ENCODE measurements at places on chromosomes 6 and 20.

DNA sequence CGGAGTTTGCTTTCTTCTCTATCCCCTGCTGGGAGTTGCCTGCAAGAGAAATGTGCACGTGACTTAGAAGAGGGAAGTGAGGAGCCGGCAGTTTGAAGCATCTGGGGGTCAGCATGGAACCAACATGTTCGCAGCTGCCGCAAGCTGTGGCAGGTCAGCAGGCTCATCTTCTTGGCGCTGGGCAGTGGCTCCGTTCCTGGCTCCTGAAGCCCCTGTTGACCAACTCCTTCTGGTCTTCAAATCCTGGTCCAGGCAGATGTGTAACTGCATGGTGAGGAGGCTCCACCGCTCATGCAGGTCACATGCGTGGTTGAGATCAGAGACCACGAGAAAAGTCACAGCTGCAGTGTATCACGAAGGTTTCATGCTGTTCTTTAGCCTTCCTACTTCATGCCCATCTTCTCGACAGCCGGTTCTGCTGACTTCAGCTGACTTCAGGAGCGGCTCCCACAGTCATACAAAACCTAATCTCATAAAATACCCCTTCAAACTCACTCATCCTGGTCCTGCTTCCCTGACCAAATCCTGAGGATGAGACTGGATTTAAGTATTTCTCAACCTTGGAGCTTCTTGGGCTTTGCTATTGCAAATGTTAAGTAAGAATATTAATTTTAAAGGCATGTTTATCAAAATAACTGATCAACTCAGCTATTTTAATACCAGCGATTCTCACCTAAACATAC is 44.9 kb upstream of the BCAS1 start:
- no peak for DNase-seq

GRCh38 chr20:20755231-20755630 is 42.8 kb upstream of the RALGAPA2 start:
- no peak for DNase-seq

- no peak for DNase-seq
Observed at GRCh38 chr20:57283860-57284259, 17.4 kb upstream of the BMP7 start.

- DNase-seq: no peak
Observed at GRCh38 chr6:42141603-42142117, 760 bp downstream of the C6orf132 start.

DNA sequence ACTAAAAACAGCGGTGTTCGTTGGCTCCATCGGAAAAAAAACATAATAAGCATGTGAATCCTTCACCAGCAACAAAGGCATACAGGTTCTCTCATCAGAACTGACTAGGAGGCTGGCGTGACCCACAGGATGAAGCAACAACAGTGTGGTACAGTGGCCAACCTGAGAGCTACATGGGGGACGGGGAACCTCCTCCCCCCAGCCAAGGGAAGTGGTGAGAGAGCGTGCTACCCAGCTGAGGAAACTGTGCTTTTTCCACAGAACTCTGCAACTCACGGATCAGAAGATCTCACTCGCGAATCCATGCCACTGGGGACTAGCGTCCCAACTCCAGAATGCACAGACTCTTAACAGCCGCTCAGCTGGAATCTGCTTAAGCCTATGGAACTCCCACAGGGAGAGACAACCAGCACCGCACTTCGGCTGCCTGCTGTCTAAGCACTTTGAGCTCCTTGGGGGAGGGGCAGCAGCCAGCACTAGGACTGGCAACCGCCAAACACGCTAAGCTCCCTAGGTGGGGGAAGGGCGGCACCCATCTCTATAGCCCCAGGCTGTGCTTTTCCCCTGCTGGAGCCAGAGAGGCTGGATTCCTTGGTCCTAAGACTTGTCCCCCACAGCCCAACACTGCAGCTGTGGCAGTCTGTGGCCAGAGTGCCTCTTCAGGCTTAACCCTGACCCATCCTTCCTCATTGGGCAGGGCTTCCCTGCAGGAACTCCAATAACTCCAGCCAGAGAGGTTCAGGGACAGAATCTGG is 538.3 kb upstream of the BTBD3 start:
- DNase-seq: no peak

- DNase-seq: no peak
Observed at GRCh38 chr6:1611322-1611571, 1.5 kb downstream of the FOXC1 start.

DNA sequence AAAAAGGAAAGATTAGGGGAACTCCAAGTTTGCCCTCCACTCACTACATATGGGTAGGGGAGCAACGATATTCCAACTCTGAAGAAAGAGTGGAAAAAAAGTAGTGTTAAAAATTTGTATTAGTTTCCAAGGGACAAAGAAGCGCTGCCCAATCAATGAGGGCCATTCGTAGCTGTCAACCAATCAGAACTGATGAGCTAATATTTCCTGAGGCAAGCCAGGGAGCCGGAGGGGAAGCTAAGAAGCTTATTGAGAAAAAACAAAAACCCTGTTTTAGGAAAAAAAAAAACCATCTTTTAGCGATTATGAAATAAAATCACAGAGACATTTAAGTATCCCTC is 59.5 kb downstream of the TRIM38 start:
- no peak for DNase-seq

DNA sequence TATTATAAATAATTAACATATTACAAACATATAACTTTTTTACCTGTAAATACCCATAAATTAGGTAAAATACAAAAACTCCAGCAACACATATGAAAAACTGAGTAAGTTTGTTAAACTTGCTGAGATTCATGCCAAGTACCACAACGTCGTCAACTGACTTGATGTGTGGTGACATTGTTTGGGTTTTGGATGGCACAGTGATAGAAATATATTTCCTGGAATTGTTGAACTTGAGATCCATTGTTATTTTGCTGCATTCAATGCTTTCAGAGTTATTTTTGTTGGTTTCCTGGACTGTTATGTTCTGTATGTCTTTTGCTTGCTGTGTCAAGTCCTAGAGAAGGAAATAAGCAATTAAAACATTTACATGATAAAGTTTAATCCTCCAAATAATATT is 5.5 kb downstream of the SLC35B3 start:
- DNase-seq: no peak

DNA sequence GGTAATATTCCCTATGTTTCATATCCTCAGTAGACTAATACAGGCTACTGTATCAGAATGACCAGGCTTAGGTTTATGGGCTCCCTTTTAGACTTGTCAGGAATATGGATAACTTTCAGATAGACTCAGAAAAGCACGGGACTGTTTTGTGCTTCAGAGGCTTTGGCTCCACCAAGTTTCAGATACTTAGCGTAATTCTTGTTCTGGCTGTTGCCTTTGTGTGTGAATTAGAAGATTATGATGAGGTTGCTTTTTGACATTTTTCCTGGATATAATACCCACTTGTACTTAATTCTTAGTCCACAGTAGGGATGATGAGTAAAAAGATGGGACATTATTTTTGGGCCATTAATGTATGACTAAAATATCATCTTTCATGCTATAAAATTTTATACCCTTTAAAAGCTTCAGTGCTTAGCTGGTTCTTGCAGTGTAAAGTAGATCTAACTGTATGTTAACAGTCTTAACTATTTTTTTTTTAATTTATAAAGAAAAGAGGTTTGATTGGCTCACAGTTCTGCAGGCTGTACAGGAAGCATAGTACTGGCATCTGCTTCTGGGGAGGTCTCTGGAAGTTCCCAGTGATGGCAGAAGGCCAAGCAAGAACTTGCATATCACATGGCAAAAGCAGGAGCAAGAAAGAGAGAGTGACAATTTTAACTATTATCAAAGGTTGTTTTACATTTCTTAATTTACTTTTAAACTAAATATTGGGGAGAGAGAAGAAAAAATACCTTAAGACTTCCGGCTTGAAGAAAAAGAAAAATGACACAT is 120.7 kb downstream of the ZFAND3 start:
- no peak for DNase-seq

GRCh38 chr20:60792941-60793340 is 459.1 kb upstream of the CDH4 start:
- DNase-seq: no peak

- no peak for DNase-seq
Observed at GRCh38 chr20:23446505-23446904, 6.2 kb downstream of the CST11 start.

GRCh38 chr6:89270951-89271721 is 44.0 kb downstream of the GABRR2 start:
- no peak for DNase-seq

GRCh38 chr6:49849213-49849907 is 17.0 kb downstream of the CRISP1 start:
- DNase-seq: no peak

DNA sequence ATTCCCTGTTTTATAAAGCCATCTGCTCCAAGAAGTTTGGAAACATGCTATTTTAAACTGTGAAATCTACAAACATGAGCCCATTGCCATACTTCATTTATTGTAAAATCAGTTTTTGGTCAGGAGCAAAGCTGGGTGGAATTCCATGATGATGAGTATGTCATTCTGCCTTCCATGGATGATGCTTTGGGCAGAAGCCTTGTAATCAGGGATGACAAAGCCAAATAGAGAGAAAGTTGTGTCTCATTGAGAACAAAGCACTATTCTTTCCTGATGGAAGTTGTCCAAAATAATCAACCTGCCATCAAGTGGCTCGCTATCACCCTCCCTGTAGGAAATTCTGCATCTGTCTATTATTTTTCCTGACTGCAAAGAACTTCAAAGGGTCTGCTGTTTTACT is 313.0 kb upstream of the DEFB112 start:
- DNase-seq: no peak

DNA sequence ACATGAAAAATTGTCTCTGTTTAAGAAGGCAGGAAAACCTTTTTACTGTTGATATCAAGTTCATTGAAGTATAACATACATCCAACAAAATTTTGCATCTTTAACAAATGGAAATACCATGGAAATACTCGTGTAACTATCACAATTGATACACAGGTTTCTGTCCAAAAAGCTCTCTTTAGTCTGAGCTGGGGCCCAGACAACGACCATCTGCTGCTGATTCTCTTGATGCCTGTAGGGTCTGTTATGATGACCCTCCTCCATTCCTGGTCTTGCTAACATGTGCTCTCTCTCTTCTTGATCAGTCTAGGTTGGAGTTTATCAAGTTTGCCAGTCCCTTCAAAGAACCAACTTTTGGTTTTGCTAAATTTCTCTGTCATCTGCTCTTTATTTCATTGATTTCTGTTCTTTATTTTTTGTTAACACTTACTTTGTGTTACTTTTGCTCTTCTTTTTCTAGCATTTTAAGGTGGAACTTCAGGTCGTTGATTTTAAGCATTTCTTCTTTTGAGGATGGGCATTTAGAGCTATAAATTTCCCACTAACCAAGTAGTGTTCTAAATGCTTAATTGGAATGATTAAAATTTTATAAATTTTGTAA is 116.8 kb downstream of the PSMB1 start:
- no peak for DNase-seq

GRCh38 chr20:18922898-18923297 is 109.3 kb downstream of the SCP2D1 start:
- DNase-seq: no peak

DNA sequence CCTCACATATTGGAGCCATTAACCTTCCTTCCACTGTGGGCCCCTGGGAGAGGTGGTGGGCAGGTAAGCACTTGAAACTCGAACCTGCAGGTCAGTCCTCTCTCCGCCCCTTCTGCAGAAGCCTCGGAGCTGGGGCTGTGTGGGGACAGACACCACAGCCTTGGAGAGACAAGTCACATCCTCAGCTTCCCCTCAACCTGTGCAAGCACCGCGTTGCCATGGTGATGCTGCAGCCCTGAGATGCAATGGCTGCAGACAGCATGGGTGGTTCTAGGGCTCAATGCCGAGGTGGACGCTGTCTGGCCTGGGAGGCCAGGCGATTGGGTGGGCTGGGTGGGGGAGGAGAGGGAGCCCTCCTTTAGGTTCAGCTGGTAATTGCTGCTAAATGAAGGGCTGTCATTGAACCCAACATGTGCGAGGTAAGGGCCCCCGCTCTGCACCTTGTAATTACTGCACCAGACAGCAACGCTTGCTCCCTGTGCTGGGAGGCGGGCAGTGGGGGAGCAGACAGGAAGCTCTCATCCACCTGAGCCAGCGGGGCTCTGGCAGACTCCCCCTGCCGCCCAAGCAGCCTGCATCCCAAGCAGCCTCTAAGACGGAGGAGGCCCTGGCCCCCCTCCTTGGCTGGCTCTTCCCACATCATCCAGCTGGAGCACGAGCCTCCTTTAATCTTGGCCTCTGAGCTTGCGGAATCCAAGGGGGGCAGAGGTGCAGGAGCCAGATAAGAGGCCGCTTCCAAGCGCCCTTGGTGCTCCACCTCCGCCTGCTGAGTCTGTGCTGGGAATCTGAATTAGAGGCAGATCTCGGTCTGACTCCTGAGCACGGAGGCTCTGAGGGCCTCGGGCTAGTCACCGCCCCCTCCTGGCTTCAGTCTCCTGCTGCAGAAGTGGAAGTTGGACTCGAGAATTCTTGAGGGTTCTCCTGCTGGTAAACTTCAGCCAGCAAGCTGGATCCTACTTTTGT is 39.8 kb upstream of the CDH22 start:
- DNase-seq: no peak

GRCh38 chr6:36223706-36224105 is 27.2 kb downstream of the BRPF3 start:
- no peak for DNase-seq

- no peak for DNase-seq
Observed at GRCh38 chr6:159557031-159557430, 136.0 kb downstream of the SOD2 start.

DNA sequence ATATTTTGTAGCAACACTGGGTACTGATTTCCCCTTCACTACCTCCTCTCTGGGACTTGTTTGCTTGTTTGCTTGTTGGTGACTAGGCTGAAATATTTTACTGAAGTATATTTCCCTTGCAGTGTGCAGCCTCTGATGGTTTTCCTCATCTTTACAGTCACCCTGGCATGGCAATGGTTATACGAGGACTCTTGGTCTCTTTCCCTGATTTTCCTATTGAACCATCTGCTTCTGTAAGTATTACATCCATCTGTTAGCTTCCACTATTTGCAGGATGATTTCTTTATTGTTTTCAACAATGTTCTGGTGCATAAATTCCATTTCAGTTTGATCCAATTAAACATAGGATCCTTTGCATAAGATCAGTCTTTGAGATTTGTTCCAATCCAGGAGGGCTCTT is 465.1 kb downstream of the MEI4 start:
- no peak for DNase-seq

DNA sequence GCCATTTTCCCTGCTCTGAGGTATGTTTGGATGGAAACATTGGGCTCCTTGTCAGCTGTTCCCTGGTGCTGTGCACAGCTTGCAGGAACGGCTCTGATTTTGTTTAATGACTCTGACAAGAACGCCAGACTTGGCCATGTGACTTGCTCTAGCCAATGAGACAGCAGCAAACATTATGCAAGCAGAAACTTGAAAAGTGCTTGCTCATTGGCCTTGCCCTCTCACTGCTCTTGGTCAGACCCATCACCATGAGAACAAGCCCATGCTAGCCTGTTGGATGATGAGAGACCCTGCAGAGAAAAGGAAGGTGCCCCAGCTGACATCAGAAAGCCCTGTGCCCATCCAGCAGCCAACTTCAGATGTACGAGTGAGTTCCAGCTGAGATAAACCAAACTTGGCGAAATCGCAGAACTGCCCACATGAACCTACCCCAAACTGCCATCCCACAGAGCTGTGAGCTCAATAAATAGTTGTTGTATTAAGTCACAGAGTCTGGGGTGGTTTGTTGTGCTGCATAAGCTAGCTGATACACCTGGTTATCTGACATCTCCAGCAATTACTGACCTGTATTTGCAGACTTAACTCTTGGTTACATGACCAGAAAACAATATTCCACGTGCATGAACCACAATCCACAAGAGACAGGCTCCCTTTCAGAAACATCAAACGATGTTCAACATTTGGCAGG is 96.9 kb downstream of the JPH2 start:
- DNase-seq: peak; percentile 91

- DNase-seq: no peak
Observed at GRCh38 chr6:157406661-157407060, 25.7 kb downstream of the ZDHHC14 start.
